Aorta (tissue), 5 donors: ENCODE measurements at places on chromosomes 12 and 14. TPM values are rescaled to one million over a fixed set of nuclear protein-coding genes. Genes with fewer than 3 reads are reported as not detected.

The FAM186B gene
- not detected for polyA plus RNA-seq

The TAS2R20 gene
- polyA plus RNA-seq, result not detected

The MRPL42 gene
- 53.3 TPM for polyA plus RNA-seq

The TMEM19 gene
- polyA plus RNA-seq, result 13.6 TPM

The TEX52 gene
- not detected for polyA plus RNA-seq

The RD3L gene
- polyA plus RNA-seq, result not detected
